ENCODE measurements at places on chromosomes 13 and 19.

GRCh38 chr13:42405665-42406390, 133.9 kb downstream of the AKAP11 start:
- peak; percentile 43 for DNase-seq

DNA sequence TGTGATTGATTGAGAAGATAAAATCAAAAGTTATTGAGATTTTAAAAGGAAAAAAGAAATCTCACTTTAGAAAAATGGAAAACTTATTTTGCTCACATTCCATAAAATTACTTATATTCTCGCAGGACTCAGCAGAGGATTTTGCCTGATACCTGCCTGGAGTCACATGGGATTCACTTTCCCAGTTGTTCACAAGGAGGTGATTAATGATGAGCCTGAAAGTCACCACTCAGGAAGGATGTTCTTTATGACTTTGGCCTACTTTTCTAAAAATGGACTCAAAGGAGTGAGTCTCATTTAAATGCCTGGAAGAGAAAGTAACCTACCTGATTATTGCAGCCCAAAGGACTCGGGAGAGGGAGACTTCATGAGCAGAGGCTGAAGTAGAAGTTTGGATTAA, 34.5 kb upstream of the FAM216B start:
- DNase-seq = no peak

- peak; percentile 57 for DNase-seq
Observed at GRCh38 chr19:47707135-47707925, 5.9 kb upstream of the EHD2 start.

GRCh38 chr19:17579661-17580244, 24.3 kb downstream of the COLGALT1 start:
- no peak for DNase-seq

- no peak for DNase-seq
Observed at GRCh38 chr19:46428239-46429135, at the start of gene PNMA8C. Gene PNMA8C (minus strand): TSS chr19:46428936. CDS start chr19:46428359, 577 bp downstream.

DNA sequence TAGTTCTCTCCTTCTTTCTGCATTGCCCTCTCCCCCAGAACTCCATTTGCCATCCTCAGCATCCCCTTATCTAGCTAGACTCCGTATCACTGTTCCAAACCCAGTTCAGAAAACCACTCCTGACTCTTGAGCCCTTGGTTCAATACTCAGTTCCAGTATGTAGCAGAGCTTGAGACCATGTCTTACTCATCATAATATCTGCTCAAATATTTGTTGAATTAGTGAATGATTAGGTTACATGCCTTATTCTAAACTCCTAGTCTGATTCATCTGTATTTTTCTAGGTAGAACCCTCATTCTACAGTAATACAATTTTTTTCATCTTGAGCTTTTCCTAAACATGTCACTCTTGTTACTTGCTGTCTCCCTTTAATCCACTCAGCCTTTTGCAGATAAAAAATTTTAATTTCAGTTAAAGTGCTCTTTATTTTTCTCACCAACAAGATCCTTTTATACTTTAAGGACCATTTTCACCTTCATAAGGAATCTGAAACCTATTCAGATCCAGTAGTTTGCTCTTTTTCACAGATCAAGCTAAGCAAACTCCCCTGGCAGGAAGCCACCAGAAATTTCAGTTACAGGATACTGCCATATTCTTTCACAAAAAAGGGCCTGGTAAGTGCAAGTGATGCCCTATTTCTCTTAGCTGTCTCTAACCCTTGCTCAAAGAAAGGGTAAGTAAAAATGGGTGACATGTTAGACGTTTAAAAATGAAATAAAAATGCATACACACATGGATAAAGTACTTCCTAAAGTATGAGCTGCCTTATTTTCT, 23.1 kb upstream of the INTS6 start:
- DNase-seq = no peak

- DNase-seq = no peak
Observed at GRCh38 chr13:110780422-110780821, 66.9 kb downstream of the ING1 start.

GRCh38 chr19:33582914-33583313, 38.8 kb upstream of the CHST8 start:
- no peak for DNase-seq

GRCh38 chr19:4550479-4551050, 8.9 kb downstream of the SEMA6B start:
- DNase-seq = no peak

DNA sequence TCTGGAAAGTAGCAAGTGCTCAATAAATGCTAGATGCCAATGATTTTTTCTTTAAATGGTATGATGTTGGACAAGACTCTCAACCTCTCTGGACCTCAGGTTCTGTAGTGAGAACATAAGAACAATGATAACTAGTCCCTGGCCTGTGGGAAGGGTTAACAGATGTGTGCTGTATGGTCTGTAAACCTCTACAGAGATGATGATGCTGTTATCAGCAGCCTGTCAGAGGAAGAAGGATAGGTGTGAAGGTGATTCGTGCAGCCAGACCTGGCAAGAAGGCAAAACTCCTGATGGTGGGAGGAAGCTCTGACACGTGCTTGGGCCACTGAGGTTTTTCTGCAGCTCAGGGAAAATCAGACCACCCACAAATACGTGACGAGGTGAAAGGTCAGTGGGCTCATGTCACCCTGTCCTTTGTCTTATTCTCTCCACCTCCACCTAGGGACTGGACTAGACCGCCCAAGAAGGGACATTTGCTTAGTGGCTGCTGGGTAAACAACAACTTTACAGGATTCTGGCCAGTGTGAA, 36.7 kb upstream of the UBL3 start:
- DNase-seq = no peak

- DNase-seq = no peak
Observed at GRCh38 chr13:91045351-91046034, 302.0 kb upstream of the MIR17HG start.

GRCh38 chr13:29621051-29621800, 25.7 kb upstream of the SLC7A1 start:
- no peak for DNase-seq

- DNase-seq = peak; percentile 72
Observed at GRCh38 chr19:46016426-46017094, 6.3 kb downstream of the PGLYRP1 start.

DNA sequence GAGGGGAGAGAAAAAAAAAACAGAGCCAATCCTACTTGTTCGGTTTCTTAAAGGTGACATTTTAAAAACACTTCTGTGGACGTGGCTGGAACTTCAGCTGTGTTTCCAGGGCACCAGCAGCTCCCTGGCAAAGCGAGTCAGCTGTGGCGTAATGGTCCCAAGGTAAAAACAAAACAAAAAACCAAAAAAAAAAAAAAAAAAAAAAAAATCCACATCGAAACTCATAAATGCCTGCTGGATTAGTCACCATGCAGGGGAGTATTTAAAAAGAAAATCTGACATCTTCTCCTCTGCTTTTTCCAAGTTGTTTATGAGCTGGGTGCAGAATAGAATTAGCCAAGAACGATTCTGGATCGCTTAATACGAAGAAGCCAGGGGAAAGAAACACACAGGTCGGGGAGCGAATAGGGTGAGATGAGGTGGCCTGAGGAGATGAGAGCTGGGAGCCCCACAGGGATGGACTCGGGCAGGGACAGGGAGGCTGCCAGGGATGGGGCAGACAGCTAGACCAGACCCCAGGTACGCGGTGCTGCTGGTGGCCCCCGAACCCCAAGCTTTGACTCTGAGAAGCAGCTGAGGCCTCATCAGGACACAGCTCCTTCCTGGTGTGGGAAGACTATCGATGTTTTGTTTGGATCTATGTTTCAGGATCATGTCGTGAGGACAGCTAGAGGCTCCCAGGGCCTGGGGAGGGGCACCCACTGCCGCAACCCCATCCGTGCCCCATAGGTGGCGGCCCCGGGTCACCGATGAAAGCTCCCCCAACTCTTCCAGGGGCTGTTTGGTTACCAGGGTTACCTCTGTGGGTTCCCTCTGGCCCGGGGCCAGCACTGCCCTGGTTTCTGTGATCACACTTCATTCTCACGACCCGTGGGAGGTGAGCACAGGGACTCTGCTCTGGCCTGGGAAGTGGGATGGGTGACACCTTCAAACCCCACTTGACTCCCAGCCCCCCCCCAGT, 3.1 kb upstream of the CTXN1 start:
- DNase-seq = no peak

GRCh38 chr13:34338102-34338501, 520.2 kb downstream of the RFC3 start:
- no peak for DNase-seq

DNA sequence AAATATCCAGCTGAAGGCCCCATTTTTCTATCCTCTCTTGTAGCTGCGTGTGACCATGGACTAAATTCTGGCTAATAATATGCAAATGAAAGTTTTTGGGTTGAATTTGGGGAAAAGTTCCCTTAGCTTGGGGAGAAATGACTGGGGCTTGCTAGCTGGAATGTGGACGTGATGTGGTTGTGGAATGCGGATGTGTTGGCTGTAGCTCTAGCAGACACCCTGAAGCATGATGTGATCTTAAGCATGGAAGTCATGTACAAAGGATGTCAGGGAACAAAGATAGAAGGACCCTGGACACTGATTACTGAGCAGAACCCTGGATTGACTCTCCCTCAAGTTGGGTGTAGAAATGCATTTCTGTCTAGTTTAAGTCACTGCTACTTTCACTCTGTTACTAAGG, 25.4 kb upstream of the SCEL start:
- DNase-seq = no peak

GRCh38 chr13:67554746-67555452, 324.8 kb upstream of the PCDH9 start:
- no peak for DNase-seq

- no peak for DNase-seq
Observed at GRCh38 chr13:48539550-48539949, 6.7 kb upstream of the RCBTB2 start.

DNA sequence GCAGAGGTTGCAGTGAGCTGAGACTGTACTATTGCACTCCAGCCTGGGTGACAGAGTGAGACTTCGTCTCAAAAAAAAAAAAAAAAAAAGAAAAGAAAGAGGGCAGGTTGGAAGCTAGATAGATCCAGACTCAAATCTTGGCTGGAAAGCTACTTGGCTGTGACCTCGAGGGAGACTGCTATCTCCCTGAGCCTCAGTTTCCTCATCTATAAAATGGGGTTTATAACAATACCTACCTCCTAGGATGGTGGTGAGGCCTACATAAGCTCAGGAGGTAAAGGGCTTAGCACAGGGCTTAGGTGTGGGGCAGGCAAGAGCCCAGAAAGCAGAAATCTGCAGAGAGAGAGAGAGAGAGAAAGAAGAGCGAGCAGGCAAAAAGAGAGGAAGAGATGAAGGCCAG, 24.2 kb upstream of the DACT3 start:
- DNase-seq = no peak

DNA sequence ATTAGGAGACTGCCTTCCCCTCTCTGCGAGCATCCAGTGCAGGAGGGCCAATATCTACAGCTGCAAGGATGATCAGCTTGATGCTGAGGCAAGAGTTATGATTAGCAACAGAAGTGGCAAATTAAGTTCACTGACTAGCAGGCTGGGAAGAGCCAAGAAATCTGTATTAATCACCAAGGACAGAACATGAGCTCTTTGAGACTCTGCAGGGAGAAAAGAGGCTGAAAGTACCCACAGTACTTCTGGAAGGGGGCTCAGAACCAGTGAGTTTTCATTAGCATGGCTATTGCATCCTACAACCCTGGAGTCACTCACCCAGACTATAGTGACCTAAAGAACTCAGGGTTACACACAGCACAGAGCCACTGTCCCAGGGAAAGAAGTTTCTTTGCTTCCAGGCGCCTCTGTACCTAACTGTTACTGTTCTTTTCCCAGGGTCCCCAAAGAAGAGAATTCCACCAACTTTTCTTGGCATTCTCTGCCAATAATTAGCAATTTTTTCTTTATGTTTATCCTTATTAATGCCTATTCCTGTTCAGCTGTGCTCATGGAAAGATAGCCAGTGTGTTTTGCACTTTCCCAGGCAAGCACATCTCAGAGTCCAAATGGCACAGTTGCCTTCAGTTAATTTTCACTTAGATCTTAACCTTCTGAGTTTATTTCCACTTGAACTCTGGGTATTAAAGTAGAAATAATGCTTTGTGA, 25.8 kb upstream of the MEDAG start:
- DNase-seq = no peak

GRCh38 chr19:7393459-7393858, 44.7 kb downstream of the ARHGEF18 start:
- no peak for DNase-seq

GRCh38 chr19:11984986-11985385, 20.1 kb downstream of the ZNF763 start:
- no peak for DNase-seq

GRCh38 chr19:14673088-14673487, 1.6 kb downstream of the ADGRE3 start:
- DNase-seq = no peak

- no peak for DNase-seq
Observed at GRCh38 chr19:1254081-1254527, 5.7 kb downstream of the MIDN start.

DNA sequence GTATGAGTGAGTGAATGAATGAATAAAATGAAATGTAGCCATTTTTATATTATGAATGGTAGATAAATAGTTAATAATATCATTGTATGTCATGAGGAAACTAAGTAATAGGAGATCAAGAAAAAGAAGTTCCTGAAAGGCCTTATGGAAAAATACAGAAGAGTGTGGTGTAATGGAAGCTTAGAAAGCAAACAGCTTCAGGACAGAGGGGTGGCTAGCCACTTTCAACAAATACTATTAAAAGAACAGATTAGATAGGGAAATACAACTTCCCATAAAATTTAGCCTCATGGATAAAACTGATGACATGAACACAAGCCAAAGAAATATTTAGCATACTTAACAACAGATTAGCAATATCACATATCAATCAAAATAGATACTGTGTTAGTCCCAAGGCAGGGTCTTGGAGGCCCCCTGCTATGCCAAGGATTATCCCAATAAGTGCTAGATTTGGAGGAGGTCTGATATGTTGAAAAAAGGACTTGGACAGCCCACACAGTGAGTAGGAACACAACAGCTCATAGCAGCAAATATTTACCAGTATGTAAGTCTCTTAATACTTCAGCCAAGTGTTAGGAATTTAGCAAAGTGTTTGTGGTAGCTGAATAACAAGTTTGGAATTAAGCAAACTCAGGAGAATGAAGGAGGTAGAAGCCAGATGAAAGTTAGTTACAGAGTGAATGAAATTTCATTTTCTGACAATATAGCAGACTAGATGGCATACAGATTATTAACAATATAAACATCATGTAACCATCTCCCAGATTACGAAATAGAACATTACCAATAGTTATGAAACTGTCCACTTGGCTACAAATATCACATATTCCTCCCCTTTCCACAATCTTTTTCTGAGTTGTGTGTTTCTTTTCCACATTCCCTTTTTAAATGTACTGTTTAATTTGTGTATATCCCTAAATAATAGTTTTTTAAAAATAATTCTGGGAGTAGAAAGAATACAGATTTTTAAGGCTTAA, 1632.0 kb downstream of the PCDH9 start:
- DNase-seq = no peak

- DNase-seq = peak; percentile 43
Observed at GRCh38 chr13:110942248-110942981, 27.5 kb upstream of the ANKRD10 start.

GRCh38 chr13:68176475-68176874, 946.3 kb upstream of the PCDH9 start:
- DNase-seq = no peak

DNA sequence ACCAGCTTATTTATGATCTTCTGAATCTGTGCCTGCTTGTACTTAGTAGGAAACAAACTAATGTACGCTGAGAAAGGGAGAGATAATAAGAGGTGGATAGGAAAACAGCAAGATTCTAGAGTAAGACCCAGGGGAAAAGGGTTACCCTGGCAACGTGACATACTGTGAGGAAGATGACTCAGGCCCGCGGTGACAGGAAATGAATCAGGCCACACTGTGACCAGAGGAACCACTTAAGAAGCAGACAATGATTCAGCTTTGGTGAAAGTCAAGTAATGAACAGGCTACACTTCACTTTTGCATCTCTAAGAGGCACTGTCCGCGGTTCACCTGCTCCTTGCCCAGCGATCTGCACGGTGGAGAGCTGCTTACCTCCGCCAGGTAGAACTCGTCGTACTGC, 158.2 kb downstream of the NALCN start:
- no peak for DNase-seq
